ENCODE measurements at places on chromosomes 11 and 22.

DNA sequence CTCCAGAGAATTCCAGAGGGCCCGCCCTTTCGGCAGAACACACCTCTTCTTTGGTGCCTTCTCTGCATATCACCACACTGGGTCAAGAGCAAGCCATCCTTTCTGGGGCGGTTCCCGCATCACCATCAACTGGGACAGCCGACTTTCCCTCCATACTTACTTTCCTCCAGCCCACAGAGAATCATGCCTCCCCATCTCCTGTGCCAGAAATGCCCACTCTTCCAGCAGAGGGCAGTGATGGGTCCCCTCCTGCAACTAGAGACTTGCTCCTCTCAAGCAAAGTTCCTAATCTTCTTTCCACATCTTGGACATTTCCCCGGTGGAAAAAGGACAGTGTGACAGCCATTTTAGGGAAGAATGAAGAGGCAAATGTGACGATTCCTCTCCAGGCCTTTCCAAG is 157.7 kb downstream of the C11orf91 start:
- peak; percentile 59 for DNase-seq

DNA sequence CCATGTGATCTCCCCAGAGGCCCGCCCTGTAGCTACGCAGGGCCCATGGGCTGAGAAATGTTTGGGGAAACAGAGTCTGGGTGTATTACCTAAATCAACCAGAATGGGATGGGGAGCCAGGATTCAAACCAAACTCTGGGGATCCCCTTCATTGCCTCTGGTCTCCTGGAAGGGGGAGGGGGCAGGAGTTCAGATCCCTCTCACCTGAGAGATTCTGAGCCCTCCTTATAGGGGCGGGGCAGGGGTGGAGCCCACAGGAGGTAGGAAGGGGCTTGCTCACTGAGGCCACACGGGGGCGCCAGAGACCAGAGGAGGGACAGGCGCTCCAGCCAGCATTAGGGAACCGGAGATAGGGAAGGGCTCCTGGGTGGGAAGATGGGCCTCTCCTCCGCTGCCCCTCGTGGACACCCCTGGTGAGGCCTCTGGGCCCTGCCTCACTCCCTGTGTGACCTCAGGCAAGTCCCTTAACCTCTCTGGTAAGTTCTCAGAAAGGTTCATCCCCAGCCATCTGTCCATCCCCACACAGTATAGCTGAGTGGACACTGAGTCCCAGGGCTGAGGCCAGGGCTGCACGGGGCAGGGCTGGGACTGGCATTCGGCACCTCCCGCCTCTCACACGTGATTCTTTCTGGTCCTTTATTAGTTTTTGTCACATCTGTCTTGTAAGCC is 2.7 kb upstream of the CDC42BPG start:
- peak; percentile 88 for DNase-seq

DNA sequence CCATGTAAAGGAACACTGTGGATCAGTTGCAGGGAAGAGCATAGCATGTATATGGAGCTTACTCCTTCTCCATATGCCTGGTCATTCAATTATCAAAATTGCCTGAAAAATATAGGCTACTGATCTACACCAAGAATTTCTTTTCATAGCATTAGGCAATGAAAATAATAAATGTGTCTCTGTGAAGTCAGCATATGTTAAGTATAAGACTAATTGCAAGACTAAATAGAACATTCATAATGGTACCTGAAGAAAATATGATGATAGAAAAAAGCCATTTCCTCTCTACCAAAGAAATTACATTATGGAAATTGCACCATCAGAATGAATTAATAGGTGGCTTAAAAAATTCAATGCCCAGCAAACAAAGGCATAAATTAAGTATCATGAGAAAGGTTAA is 584.7 kb downstream of the NELL1 start:
- DNase-seq: no peak

DNA sequence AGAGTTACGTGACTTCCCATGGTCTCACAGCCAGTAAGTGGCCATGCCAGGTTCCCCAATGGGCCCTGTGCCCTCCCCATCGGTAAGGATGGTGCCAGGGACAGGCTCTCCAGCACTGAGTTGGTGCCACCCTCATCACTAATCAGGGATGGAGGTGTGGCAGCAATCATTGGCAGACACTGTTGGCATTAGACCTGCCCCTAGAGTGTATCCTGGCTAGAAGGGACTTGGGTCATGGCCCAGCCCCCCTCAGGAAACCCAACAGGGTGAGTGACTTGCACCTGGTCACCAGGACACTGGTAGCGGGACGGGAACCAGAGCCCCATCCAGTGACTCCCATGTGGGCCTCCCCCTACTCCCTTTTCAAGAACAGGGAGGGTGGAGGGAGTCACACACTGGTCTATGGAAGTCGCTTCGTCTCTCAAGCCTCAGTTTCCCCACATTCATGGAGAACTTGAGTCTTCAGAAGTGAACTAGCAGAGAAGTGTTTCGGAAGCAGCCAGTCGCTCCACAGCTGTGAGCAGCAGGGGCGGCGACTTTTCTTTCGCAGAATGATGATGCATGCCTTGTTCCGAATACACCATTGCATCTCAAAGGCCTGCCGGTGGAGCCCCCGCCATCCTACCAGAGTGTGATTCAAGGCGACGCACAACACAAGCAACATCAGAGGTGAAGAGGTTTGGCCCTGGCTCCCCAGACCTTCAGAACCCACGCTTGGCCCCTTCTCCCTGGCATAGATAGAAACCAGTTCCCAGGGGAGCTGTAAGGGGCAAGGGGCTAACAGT is 12.9 kb downstream of the MS4A10 start:
- no peak for DNase-seq

GRCh38 chr11:3107608-3108182 is 50.5 kb upstream of the CARS1 start:
- DNase-seq: no peak

DNA sequence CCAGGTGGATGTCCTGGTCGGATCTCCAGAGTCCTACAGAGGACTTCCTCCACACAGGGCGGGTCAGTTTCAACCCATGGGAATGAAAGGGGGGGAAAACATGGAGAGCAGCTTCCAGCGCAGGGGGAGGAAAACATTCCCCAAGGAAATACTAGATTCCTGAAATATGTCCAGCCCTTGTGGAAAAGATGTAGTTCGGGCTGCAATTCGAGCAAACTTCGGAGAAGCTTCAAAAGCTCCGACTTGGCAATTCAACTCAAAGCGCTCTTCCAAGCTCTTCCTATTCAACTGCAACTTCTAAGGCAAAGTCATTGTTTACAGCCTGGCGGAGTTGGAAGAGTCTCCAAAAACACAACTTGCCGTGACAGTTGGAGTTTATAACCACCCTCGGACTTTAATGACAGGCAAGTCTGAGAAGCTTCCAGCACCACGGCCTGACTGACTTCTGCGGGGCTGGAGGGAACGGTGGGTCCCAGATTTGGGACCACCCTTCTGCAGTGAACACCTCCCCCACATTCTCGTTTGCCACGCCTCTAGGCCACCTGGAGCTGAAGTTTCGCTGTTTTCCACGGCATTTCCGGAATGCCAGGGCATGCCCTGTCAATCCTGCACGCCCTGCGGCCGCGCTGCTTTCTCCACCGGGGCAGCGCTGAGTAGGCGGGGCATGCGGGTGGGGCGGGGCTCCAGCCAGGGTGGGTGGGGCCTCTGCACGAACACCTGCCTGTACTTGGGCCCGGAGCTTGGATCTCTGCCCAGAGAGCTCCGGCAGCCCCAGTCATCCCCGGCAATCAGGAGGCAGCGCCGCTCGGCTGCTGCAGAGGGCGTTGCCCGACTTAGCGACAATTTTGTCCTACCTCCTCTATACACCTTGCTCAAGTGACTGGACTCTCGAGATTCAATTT is 49.0 kb upstream of the BIRC3 start:
- peak; percentile 31 for DNase-seq

DNA sequence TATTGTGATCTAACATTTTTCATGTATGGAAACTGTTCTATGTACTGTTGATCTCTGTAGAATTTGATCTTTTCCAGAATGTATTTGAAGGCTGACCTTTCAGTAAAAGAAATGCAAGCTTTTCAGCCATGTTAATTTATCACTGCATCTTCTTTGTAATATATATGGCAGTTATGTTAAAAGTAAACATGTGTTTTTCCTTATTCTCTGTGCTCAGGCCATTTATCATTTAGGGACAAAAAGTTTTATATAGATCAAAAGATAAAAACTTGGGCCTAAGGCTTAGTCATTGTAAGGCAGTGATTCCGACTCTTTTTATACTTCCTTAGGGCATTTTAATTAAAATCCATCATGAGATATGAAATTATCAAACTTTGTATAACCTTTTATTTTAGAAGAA is 48.7 kb downstream of the KDM2A start:
- DNase-seq: no peak

DNA sequence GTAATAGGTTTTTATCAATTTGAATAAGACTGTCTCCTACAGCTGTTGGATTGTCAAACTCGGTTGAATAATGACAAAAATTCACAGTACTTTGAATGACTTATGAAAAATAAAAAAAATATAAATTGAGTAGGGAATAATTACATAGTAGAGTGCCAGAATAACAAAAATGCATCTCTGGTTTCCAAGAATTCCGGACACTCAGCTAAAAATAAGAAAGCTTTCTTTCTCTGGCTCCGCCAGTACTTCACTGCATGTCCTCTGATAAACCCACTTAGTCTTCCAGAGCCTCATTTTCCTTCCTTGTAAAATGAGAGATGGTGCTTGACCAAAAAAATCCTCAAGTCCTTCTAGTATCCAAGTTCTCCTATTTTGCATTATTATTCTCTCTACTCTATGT is 374.6 kb upstream of the LUZP2 start:
- DNase-seq: no peak

DNA sequence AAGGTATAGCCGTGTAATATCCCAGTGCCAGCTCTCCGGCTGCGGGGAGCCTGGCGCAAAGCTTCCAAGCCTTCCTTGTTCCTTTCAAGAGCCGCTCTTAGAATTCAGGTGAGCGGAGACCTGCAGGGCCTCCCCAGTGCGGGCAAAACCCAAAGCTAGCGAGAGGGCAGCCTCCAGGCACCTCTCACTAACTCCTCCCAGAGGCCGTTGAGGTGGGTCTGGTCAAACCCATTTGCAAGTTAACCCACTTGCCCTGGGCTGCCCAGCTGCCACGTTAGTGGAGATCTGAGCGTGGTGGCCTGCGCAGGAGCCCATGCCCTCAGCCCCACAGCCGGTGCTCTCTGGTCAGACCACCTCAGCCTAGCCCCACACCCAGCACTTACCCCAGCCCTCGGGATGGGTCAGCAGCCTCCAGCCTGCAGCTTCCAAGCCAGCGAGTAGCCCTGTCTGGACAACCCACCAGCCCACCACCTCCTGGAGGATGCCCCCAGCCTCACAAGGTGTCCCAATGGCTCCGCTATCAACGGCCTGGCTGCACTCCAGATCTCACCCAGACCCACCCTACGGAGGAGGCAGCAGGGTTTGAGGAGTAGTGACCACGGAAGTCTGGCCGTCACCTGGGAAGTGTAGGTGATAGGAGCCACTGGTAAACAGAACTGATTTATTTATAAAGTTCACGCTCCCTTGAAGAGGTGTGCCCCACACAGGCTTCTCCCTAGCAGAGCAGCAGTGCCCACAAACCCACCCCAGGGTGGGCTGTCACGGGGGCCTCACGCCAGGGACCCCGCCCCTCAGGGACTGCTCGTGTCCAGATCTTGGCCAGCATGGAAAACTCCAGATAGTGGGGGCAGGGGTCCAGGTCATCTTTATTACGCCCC is 2.3 kb downstream of the ASCL2 start:
- no peak for DNase-seq

DNA sequence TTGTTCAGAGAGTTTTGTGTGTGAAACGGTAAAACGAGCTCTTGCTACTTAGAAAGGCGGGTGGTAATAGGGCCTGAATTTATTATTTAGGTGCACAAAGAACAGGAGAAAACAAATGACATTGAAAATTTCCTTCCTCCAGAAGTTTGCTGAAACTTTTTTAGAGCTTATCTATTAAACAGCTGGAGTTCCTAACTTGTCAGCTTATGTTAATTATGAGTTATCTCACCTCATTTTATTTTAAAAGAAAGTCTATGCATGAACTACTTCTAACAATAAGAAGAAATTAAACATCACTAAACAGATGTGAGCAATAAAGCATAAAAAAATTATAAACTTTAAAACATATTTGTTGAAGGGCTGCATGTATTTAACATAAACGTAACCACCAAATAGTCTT is 373.9 kb upstream of the ANO3 start:
- no peak for DNase-seq

GRCh38 chr11:92848578-92848977 is 120.9 kb upstream of the MTNR1B start:
- no peak for DNase-seq

DNA sequence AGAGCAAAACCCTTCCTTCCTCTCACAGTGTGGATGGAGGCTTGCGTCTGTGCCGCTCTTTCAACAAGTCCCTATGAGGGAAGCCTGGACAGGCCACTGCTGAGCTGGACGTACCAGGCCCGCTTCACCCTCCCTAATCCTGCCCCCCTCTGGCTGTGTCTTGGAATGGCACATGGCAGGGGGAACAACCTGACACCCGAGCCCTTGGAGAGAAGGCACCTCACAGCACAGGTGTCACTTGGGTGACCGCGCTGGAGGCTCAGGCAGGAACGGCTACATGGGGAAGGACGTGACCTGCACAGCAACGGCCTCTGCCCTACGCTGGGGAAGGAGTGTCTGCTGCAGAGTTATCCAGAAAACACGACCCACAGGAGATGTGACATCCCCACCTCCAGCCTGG is 11.0 kb downstream of the CARS1 start:
- no peak for DNase-seq

GRCh38 chr22:49209452-49210195 is 618.0 kb downstream of the BRD1 start:
- DNase-seq: no peak

DNA sequence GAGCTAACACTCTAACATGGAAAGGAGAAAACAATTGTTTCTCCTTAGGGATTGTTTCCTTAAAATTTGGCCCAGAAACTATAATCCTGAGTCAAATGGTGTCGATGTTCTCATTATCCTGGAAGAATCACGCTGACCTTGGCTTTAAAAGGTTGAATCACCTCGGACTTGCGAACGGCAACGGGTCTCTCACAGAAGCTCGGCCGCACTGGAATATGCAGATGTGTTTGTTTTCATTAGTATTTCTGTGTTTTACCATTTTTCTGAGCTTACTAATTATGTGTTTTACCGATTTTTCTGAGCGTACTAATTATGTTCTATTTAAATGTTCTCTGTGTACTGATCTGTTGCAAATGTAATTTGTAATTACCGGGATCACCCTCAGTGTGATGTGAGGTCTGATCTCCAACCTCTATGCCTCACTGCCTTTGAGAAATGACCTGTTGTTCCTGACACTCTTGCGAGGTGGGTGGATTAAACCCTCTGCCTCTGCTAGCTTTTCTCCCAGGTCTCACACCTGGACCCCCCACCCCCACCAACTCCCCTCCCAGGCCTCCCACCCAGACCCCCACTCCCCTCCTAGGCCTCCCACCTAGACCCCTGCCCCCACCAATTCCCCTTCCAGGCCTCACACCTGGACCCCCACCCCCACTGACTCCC is 38.3 kb upstream of the BRSK2 start:
- no peak for DNase-seq

GRCh38 chr22:49929211-49929979 is 11.0 kb downstream of the CRELD2 start:
- DNase-seq: no peak

- DNase-seq: peak; percentile 24
Observed at GRCh38 chr11:72534371-72535193, 100.3 kb upstream of the CLPB start.
